Right lung (tissue), 10 donors: ENCODE measurements at places on chromosomes 1 and 21. TPM values are rescaled to one million over a fixed set of nuclear protein-coding genes. Genes with fewer than 3 reads are reported as not detected.

The CLK2 gene
- polyA plus RNA-seq = 82.1 TPM

The PDC gene
- 0.45 TPM for polyA plus RNA-seq

The TDRD10 gene
- polyA plus RNA-seq = 1.9 TPM

The TIAM1 gene
- polyA plus RNA-seq = 48.2 TPM

The PGBD5 gene
- polyA plus RNA-seq = 3.3 TPM

The GJA5 gene
- polyA plus RNA-seq = 102 TPM

The ASH1L gene
- polyA plus RNA-seq = 45.7 TPM

DNA sequence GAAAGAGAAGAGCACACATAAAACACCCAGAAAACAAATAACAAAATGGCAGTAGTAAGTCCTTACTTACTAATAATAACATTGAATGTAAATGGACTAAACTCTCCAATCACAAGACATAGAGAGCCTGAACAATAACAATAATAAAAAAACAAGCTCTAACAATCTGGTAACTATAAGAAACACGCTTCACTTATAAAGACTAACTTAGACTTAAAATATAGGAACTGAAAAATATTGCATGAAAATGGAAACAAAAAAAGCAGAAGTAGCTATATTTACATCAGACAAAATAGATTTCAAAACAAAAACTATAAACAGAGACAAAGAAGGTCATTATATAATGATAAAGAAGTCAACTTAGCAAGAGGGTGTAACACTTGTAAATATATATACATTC is 83.1 kb upstream of the LYPLAL1 start:
- no peak for DNase-seq

DNA sequence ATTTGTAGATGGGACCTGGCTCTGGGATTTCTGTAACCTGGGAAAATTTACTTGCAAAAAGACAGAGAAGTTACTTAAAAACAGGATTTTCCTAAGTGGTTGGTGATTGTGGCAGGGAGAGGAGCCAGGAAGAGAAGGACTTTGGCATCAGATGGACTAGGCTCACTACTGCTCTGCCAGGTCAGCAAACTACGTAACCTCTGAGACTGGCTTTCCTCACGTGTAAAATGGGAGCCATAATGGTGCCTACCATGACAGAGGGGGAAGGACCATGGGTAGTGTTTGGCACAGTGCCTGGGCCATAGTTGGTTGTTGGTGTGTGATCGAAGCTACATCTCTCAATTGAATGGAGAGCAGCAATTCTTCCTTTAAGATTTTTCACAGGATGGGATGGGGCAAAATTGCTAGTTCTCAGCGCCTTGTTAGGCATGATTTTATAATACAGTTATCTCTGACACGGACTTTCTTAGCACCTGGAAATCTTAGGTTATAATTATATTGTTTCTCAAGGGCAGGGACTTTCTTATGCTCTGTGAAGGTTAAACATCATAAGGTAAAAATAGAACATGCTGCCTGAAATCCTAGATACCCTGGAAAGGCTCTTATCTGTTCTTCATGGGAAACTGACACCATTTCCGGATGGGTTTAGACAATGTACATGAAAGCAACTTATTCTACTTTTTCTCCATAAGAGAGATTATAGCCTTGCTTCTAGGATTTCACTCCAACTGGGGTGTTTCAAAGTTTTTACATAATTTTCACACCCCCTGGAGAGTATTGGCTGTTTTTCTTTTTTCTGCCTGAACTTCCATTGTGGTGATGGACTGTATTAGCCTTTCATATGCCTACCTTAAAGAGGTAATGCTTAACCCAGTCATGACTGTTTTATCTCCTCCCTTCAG is 10.9 kb downstream of the ROR1 start:
- DNase-seq = no peak

DNA sequence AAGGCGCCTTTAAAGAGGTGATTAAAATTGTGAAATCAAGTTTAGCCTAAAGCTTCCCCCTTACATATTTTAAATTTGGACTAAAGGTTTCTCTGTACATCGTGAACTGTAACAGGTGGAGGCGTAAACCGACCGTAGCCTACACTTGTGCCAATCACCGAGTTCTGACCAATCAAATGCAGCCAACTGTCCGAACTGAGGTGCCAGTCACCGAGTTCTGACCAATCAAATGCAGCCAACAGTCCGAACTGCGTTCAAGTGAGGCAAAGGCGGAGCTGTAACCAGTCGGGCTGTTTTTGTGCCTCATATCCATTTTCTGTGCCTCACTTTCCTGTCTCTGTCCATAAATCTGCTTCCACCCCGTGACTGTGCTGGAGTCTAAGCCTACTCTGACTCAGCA is 7.4 kb downstream of the TFF1 start:
- DNase-seq = no peak

DNA sequence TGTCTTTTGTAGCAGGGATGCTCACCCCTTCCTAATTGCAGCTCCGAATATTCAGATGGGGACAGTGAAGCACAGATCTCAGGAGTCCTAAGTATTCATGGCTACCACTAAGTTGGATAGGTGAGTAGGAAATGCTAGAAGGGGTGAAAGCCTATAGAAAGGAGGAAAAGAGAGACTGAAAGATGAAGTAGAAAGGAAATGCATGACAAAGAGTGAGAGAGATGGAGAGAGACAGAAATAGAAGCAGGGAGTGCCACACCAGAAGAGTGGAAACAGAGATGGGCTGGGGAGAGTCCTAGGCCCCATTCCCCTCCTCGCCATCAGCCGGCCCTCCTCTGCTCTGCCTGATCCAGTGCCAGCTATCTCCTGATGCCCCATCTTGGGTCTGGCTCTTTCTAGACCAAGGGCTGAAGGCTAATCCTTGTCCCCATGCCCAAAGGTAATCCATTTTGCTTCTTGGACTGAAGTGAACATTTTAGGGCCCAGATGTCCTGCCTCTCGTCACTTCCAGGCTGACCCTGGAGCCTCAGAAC is 2.0 kb downstream of the PEA15 start:
- DNase-seq = no peak

- DNase-seq = no peak
These were observed 28.4 kb downstream of the JUN start for GRCh38 chr1:58755468-58755872.

DNA sequence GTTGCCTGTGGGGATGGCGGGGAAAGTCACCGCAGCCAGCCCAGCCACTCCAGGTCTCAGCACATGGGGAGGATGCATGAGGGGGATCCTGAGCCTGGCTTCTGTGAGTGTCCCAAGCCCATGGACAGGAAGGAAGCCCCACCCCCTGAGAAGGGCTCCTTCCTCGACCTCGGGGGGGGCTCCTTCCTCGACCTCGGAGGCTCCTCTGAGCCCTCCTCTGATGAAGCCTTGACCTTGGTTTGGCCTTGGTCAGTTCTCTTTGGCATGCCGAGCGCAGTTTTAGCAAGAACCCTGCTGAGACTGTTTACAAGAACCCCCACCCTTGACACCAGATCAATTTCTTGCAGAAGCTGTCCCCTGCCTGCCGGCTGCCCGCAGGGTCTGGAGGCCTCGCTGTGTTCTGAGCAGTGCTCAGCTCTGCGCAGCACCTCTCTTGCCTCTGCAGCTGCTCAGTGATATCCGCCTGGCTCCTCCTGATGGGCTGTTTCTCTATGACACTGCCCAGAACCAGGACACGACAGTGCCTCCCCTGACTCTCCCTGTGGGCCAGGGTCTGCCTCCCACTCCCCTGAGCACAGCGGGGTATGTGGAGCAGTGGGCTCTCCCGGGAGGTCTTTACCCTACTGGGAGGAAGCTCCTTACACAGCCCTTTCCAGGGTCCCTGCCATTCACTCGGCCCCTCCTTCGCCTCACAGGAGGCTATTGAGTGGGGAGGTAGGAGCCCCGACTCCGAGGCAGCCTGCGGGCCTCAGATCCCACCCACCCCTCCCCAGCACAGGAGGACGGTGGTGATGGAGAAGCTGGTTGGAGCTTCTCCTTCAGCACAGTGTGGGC is 15.4 kb downstream of the ACTRT2 start:
- DNase-seq = no peak

GRCh38 chr1:214317734-214318133 is 36.8 kb downstream of the SMYD2 start:
- DNase-seq = no peak

DNA sequence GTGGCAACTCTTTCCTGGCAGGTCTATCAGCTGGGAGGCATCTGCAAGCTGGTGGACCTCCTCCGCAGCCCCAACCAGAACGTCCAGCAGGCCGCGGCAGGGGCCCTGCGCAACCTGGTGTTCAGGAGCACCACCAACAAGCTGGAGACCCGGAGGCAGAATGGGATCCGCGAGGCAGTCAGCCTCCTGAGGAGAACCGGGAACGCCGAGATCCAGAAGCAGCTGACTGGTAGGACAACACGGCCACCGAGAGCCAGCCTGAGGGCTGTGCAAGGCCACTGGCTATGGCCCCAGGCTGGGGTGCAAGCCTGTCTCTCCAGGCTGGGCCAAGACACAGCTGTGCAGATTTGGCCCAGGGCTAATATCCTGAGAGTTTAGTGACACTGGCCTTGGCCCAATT is 34.2 kb downstream of the PKP1 start:
- DNase-seq = no peak

GRCh38 chr1:151356696-151357095 is 9.6 kb upstream of the RFX5 start:
- no peak for DNase-seq

DNA sequence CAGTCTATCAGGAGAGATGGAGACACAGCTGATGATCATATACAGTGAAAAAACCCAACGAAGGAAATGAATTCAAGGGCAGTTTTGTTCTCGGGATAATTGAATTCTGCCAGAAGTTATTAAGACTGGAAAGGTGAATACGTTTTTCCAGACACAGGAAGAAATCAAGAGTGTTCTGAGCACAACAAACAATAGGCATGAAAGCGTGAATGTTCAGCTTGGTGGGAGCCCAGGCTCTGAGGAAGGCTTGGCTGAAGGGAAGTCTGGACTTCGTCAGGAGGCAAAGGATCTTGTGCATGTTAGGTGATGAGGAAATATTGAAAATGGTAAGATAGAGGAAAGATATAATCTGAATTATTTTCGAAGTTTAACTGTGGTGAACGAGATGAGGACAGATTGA is 50.4 kb downstream of the CYYR1 start:
- no peak for DNase-seq

- DNase-seq = peak; percentile 64
These were observed 6.4 kb downstream of the LAMB3 start for GRCh38 chr1:209645574-209646452.
